ENCODE measurements at places on chromosomes 7 and 10.
A peak's percentile ranks its signal among the peaks of the same experiment; 100 is the strongest.

DNA sequence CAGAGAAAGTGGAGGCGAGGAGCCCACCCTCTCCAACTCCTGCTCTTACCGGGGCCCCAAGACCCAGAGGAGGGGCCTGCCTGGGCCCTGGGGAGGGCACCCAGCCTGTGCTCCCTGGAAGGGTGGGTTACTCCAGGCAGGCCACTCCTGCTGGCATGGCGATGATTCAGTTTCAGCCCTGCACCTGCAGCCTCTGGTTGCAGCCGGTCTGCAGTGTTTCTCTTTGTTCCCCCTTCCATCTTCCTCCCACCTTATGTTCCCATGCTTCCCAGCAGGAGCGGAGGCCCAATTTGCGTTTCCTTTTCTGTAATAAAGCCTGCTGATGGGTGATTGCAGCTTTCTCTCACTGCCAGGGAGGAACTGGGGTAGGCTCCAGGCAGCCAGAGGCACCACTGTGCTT lies 53.2 kb upstream of the FAM20C start:
- no peak for DNase-seq

GRCh38 chr10:75417522-75417927 lies 13.9 kb upstream of the LRMDA start:
- DNase-seq = peak; percentile 86

DNA sequence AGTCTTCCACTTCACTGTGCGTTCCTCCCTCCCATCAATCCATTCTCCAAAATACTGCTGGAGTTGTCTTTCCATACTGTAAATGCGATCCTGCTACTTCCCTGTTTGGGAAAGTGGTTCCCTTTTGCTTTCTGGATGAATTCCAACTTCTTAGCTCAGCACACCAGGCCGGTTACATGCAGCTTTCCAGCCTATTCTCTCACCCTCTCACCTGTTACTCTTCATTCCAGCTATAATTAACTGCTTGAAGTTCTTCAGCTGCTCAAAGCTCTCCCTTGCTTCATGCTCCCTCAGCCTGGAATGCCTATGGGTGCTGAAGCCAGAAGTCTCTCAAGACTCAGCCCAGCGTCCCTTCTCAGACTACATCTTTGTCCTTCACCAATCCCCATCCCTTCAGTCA lies 6.0 kb upstream of the ZNRF2 start:
- DNase-seq = no peak

GRCh38 chr7:44224080-44224973 lies 23.5 kb downstream of the YKT6 start:
- DNase-seq = no peak

DNA sequence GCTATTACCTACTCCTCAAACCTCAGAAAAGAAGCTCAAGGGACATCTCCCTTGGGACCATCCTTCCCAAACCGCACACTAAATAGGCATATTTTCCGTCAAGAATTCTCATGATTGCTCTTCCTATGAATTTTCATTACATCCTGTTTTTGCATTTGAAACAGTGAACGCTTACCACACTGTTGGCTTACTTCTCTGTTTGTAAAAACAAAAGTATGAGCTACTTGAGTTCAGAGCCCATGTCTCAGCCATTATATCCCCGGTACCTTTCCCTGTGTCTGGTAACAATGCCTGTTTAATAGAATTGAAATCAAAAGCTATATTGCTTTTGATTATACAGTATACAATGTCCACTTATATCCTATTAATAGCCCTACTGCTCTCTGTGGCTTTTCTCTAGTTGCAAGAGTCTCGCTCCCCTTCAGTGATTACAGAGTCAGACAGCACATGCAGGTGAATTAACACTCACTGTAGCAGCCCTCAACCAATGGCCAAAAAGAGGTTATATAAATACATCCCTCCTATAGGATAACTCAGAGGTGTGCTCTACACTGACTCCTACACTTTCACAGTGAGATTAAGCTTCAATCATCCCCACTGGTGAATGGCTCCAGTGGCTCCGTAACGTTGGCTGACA lies 264.4 kb downstream of the SORCS1 start:
- no peak for DNase-seq

Measured in NCI-H1436 (cell line).